HT-29 (cell line): ENCODE measurements at places on chromosomes 6 and 20. TPM values are rescaled to one million over a fixed set of nuclear protein-coding genes. Genes with fewer than 3 reads are reported as not detected.

Gene KIF16B
- 4.2 and 5.7 TPM in 2 replicates for total RNA-seq

Gene PXDC1
- total RNA-seq = 44.4 and 45.3 TPM in 2 replicates

Gene GPR6
- not detected in 2 replicates for total RNA-seq

- DNase-seq = peak; percentile 8
Measured at GRCh38 chr20:9884666-9885065, 45.8 kb upstream of the PAK5 start.

- DNase-seq = peak; percentile 5
Measured at GRCh38 chr6:119479860-119480655, 130.5 kb upstream of the MAN1A1 start.

DNA sequence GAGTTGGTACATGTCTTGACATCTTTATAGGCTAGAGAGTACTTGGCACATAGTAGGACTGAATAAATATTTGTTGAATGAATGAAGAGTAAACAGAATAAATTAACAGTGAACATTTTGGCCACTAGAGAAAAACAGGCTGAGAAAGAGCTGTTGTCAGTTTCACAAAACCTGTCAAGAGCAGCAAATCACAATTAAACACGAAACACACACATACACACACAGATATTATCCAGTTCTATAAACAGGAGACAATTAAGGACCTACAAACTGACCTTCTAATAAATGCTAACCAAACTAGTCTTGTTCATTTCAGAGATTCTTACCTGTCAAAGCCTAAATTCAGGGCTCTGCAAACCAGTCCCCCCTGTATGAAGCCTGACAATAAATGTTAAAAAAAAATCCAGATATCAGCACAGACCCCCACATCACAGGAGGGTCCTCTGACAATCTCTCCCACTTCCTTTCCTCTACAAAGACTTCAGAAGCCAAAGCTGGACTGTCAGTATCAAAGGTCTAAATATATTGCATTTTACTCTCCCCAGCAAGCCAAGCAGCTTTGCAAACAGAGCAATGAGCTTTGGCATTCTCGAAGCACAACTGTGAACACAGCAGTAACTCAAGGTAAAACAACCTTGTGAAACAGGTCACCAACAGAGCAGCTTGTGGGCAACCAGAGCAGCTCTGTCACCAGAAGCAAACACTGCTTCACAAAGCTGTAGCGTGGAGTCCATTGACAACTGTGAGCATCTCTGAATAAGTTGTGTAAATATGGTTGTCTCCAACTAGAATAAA, 229.9 kb downstream of the TBXT start:
- DNase-seq = no peak

- DNase-seq = no peak
Measured at GRCh38 chr6:67689329-67689728, 945.8 kb upstream of the ADGRB3 start.

GRCh38 chr6:4426968-4427367, 291.6 kb upstream of the ECI2 start:
- no peak for DNase-seq
